ENCODE measurements at places on chromosomes 13 and 19.
A peak's percentile ranks its signal among the peaks of the same experiment; 100 is the strongest.

DNA sequence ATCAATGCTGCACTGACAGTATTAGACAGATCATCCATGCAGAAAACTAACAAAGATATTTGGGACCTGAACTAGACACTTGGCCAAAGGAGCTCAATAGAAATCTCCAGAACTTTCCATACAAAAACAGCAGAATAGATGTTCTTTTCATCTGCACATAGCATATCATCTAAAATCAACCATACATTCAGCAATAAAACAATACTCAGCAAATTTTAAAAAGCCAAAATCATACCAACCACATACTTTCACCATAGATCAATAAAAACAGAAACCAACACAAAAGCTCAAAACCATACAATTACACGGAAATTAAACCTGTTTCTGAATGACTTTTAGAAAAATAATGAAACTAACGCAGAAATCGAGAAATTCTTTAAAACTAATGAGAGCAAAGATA lies 592.6 kb downstream of the SLITRK5 start:
- DNase-seq = no peak

DNA sequence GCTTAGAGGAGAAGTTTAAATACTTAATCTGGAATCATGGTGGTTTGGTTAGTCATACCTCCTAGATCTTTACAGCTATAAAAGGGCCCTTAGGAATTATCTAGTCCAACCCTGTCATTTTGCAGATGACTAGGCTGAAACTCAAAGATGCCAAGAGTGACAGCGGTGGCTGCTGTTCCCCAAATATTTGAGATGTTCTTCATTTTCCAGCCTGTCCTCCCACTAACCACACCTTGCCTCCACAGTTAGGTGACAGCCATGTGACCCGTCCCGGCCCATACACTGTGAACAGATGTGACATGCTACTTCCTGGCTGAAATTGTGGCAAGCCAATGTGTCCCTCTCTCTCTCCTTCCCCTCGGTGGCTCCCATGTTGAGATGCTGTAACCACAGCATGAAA lies 225.5 kb upstream of the IPO5 start:
- DNase-seq = no peak

GRCh38 chr19:6516018-6516658 lies 14.0 kb upstream of the TUBB4A start:
- DNase-seq = peak; percentile 59

DNA sequence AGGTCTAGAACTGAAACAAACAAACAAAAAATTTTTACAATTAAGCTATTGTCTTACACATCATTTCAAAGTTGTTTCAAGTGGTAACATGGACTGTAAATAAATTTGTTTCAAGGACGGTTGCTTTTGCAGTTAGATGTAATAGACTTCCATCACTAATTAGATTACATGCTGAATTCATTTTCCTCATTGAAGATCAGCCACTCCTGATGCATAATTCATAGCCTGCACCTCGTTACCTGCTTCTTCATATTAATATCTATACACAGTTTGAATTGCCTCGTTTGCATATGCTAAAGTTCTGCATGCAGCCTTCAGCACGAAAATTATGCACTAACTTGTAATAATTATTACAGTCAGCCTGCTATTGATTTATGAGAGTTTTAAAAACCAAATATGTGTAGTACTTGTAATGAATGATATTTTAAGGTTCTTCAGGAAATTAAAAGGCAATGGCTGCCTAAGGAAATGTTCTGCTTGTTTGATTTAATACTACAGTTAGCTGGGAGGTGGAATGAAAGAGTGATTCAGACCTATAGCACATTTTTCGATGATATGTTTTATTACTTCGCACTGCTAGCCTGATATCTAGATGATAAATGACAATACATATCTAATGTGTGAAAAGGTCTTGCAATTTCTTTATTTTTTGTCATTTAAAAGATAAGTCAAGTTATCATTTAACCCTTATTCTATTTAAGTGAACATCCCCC lies 184.9 kb downstream of the DACH1 start:
- DNase-seq = no peak

DNA sequence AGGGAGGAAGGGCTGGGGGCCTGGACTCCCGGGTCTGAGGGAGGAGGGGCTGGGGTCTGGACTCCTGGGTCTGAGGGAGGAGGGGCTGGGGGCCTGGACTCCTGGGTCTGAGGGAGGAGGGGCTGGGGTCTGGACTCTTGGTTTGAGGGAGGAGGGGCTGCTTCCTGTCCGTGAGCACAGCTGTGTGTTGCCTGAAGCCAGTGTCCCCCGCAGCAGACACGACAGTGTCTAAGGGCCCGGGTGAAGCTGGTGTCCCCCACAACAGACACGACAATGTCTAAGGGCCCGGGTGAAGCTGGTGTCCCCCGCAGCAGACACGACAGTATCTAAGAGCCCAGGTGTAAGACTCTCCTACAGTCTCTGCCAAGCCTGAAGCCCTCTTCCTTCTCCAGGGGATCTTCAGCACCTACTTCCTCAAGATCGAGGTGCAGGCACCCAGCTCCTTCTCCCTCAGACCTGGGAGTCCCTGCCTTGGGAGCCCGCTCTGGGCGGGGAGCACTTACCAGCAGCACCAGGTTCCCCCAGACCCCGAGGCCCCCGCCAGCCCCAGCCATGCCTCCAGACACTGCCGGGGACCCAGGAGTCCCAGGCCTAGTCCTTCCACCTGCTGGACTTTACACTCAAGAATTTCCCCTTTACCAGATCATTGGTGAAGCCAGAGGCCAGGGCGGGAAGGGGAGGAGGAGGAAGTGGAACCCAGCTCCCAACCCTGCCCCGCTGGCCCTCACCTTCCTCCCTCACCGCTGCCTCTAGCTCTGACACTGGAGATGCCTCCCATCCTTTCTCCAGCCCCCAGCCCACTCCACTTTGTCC lies at the start of gene PTPRH:
Gene PTPRH, minus strand, starts transcription at position 622 of the 813 bp plus-strand sequence. Its CDS starts 68 bp downstream, at position 554.
- DNase-seq = peak; percentile 5

DNA sequence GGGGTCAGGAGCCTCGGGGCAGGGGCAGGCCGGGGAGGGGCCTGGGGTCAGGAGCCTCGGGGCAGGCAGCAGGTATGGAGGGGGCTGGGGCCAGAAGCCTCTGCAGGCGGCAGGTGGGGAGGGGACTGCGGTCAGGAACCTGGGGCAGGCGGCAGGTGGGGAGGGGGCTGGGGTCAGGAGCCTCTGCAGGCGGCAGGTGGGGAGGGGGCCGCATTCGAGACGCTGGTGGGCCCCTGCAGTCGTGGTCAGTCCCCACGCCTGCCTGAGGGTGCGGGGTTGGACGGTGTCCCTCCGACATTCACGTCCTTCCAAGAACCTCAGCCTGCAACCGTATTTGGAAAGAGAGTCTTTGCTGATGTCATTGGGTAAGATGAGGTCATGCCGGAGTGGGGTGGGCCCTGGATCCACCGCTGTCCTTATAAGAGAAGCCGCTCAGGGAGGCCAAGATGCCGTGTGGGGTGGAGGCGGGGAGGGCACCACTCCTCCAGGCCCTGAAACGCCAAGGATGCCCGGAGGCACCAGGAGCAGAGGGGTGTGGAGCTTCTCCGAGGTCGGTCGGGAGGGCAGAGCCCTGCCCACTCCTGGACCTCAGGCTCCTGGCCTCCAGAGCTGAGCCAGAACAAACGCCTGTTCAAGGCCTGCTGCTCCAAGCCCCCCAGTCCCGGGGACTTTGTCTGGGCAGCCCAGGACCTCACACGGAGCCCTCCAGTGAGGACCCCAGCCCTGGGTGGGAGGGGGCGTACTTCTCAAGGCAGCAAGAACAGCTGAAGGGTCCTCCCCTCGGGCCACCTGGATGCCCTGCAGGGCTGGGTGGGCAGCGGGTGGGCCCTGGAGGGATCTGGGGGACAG lies 30.1 kb downstream of the PIP5K1C start:
- DNase-seq = no peak
